ENCODE measurements at places on chromosomes 5 and 9. TPM values are rescaled to one million over a fixed set of nuclear protein-coding genes. Genes with fewer than 3 reads are reported as not detected.

GRCh38 chr5:116428413-116428812 lies 146.2 kb downstream of the SEMA6A start:
- no peaks in the 10 kb centered on the region for H3K27me3 ChIP-seq
- no peak overlapping the region for H3K27ac ChIP-seq
- H3K4me1 ChIP-seq = no peaks in the 10 kb centered on the region
- DNase-seq = no peak
- H3K36me3 ChIP-seq = no peaks in the 10 kb centered on the region

DNA sequence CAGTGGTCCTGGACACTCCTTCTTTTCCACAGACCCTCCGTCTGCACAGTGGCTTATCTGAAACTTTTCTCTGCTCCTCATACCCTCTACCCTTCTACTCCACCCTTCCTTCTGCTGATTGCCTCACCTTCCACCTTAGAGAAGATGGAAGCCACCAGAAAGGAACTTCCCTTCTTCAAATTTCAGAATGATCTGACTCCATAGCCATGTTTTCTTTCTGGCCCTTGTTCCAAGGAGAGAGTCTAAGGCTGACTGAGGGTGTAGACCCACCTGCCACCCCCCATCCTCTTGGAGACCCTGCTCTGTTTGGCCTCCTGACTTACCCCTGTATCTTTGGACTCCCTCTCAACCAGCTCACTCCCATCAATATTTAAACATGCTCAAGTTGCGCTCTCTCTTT lies 7.4 kb downstream of the SNX30 start:
- peaks cover 26% of the 10 kb centered on the region for H3K4me1 ChIP-seq
- H3K27me3 ChIP-seq = no peaks in the 10 kb centered on the region
- H3K27ac ChIP-seq = no peak overlapping the region
- no peak for DNase-seq
- H3K36me3 ChIP-seq = no peaks in the 10 kb centered on the region

The TAL2 gene
- not detected for total RNA-seq

GRCh38 chr9:3578786-3579185 lies 53.0 kb upstream of the RFX3 start:
- no peaks in the 10 kb centered on the region for H3K4me1 ChIP-seq
- H3K36me3 ChIP-seq = no peaks in the 10 kb centered on the region
- H3K4me3 ChIP-seq = no peak overlapping the region
- H3K27me3 ChIP-seq = no peaks in the 10 kb centered on the region
- no peak overlapping the region for H3K27ac ChIP-seq

- H3K36me3 ChIP-seq = no peaks in the 10 kb centered on the region
- no peak overlapping the region for H3K4me3 ChIP-seq
- no peaks in the 10 kb centered on the region for H3K27me3 ChIP-seq
- no peak overlapping the region for H3K27ac ChIP-seq
- no peak for DNase-seq
Measured at GRCh38 chr9:129889941-129890717, 54.9 kb downstream of the USP20 start.

The COL15A1 gene
- total RNA-seq = 106 TPM

The PTAR1 gene
- 75.1 TPM for total RNA-seq

- H3K27ac ChIP-seq = no peak overlapping the region
- H3K27me3 ChIP-seq = no peaks in the 10 kb centered on the region
- H3K36me3 ChIP-seq = no peaks in the 10 kb centered on the region
- no peak for DNase-seq
- no peak overlapping the region for H3K4me3 ChIP-seq
Measured at GRCh38 chr9:88972401-88972800, 18.9 kb upstream of the S1PR3 start.

GRCh38 chr5:119706049-119706448 lies 76.7 kb downstream of the FAM170A start:
- peak; percentile 53 for DNase-seq
- peaks cover 5% of the 10 kb centered on the region for H3K4me1 ChIP-seq
- no peaks in the 10 kb centered on the region for H3K27me3 ChIP-seq
- no peak overlapping the region for H3K4me3 ChIP-seq
- H3K27ac ChIP-seq = peak overlapping the region; percentile 79

DNA sequence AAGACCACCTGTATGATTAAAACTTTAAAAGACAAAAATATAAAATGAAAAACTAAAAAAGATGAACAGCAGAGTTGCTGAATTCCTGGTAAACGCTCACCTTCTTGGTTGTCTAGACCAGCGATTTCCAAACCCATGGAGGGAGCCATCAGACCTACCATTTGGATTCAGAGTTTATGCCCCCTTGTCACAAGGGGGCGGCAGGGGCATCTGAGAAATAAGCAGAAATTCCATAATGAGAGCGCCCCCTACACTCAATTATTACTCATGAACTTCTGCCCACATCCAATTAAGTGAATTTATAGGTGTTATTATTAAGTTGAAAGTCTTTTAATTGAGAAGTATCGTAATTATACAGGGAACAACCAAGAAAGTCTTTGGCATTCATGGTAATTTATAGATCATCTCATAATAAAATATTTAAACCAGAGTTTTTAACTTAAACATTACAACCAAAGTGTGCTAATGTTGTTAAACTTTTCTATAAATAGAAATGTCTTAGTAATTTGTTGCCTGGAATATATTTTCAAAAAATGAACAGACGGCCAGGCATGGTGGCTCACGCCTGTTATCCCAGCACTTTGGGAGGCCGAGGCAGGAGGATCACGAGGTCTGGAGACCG lies 35.2 kb upstream of the SPATA31C2 start:
- H3K27me3 ChIP-seq = no peaks in the 10 kb centered on the region
- no peak overlapping the region for H3K27ac ChIP-seq
- no peaks in the 10 kb centered on the region for H3K4me1 ChIP-seq
- no peaks in the 10 kb centered on the region for H3K36me3 ChIP-seq

DNA sequence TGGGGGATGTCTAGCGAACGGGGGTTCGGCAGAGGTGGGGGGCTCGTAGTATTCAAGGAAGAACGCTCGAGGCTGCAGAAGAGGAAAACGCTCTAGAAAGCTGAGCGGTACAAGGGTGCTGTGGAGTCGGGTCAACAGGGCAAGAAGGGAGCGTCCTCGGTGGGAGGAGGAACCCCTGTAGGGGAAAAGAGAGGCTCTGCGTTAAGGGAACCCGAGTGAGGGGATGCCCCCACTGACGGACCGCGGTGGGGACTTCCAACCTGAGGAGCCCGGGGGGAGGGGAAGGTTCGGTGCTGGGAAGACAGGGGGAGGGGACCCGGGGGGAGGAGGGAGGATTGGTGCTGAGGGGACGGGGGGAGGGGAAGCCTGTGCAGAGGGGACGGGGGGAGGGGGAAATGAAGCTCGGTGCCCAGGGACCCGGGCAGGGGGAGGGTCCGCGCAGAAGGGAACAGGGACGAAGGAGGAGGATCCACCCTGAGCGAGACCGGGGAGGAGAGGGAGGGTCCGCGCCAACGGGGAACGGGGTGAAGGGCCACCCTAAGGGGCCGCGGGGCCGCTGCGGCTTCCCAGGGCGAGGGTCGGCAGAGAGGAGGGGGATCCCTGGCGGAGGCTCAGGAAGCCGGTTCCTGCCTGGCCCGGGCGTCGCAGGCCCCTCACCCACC lies 621 bp downstream of the NR6A1 start:
- peak; percentile 63 for DNase-seq
- H3K4me1 ChIP-seq = no peaks in the 10 kb centered on the region
- no peaks in the 10 kb centered on the region for H3K36me3 ChIP-seq
- H3K27me3 ChIP-seq = no peaks in the 10 kb centered on the region
- peak overlapping the region; percentile 79 for H3K27ac ChIP-seq
- H3K4me3 ChIP-seq = peak overlapping the region; percentile 88

GRCh38 chr9:108217431-108218349 lies 638.1 kb downstream of the ACTL7B start:
- no peak overlapping the region for H3K4me3 ChIP-seq
- DNase-seq = no peak
- H3K27ac ChIP-seq = no peak overlapping the region
- H3K4me1 ChIP-seq = no peaks in the 10 kb centered on the region
- H3K36me3 ChIP-seq = no peaks in the 10 kb centered on the region
- no peaks in the 10 kb centered on the region for H3K27me3 ChIP-seq

- H3K27ac ChIP-seq = no peak overlapping the region
- no peaks in the 10 kb centered on the region for H3K27me3 ChIP-seq
- DNase-seq = no peak
- H3K36me3 ChIP-seq = no peaks in the 10 kb centered on the region
- no peak overlapping the region for H3K4me3 ChIP-seq
Measured at GRCh38 chr9:81455462-81456219, 233.7 kb downstream of the TLE1 start.

DNA sequence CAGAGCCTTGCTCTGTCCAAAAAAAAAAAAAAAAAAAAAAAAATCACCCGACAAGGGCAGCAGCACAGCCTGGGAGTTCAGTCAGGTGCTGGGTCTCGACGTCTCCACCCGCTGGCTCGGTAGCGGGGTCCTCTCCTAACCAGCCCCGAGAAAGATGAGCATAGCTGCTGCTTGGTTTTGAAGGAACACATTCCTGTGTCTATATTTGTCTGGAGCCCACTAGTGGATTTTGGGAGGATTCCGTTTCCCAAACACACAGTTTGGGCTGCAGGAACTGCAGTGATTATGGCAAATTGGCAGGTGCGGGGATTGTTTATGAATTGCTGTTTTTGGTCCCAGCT lies 1.2 kb downstream of the OTULINL start:
- H3K36me3 ChIP-seq = no peaks in the 10 kb centered on the region
- H3K4me1 ChIP-seq = peaks cover 21% of the 10 kb centered on the region
- no peak overlapping the region for H3K4me3 ChIP-seq
- H3K27me3 ChIP-seq = no peaks in the 10 kb centered on the region

- H3K27me3 ChIP-seq = no peaks in the 10 kb centered on the region
- no peak overlapping the region for H3K4me3 ChIP-seq
- H3K36me3 ChIP-seq = no peaks in the 10 kb centered on the region
Measured at GRCh38 chr9:4530375-4530774, 40.1 kb downstream of the SLC1A1 start.

- H3K4me1 ChIP-seq = no peaks in the 10 kb centered on the region
- DNase-seq = no peak
- no peak overlapping the region for H3K4me3 ChIP-seq
- no peak overlapping the region for H3K27ac ChIP-seq
- no peaks in the 10 kb centered on the region for H3K27me3 ChIP-seq
Measured at GRCh38 chr5:39175273-39175955, 43.9 kb downstream of the FYB1 start.

DNA sequence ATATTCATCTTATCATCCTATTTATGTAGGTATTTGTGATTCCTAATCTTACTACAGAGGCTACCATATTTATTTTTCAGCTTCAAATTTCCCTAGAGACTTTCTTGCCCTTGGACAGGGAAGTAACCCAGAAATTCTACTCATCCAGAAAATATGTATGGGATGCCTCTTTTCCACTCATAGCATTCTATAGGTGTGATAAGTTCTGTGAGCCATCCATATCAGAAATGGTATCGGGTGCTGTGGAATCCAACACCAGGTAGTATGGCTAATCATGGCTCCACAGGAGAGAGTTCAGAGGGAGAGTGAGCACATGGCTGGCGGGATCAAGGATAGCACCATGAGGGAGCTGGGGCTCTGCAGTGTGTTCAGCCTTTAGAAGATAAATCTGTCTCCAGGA lies 349.3 kb upstream of the ACTBL2 start:
- no peaks in the 10 kb centered on the region for H3K27me3 ChIP-seq
- H3K4me1 ChIP-seq = peaks cover 11% of the 10 kb centered on the region
- no peak overlapping the region for H3K27ac ChIP-seq
- H3K36me3 ChIP-seq = no peaks in the 10 kb centered on the region
- DNase-seq = no peak

- no peaks in the 10 kb centered on the region for H3K36me3 ChIP-seq
- peak overlapping the region; percentile 56 for H3K27ac ChIP-seq
- peaks cover 21% of the 10 kb centered on the region for H3K4me1 ChIP-seq
- no peak overlapping the region for H3K4me3 ChIP-seq
Measured at GRCh38 chr9:106420511-106420944, 442.4 kb upstream of the ZNF462 start.
